ENCODE measurements at places on chromosomes 4 and X.

- no peak for DNase-seq
These were observed 172.9 kb downstream of the PRDM5 start for GRCh38 chr4:120749445-120750151.

GRCh38 chr4:155496294-155496626 is 119.5 kb upstream of the MAP9 start:
- DNase-seq: no peak

GRCh38 chr4:60744767-60745166 is 455.4 kb upstream of the ADGRL3 start:
- no peak for DNase-seq

GRCh38 chr4:65021737-65022136 is 612.5 kb upstream of the TECRL start:
- no peak for DNase-seq

DNA sequence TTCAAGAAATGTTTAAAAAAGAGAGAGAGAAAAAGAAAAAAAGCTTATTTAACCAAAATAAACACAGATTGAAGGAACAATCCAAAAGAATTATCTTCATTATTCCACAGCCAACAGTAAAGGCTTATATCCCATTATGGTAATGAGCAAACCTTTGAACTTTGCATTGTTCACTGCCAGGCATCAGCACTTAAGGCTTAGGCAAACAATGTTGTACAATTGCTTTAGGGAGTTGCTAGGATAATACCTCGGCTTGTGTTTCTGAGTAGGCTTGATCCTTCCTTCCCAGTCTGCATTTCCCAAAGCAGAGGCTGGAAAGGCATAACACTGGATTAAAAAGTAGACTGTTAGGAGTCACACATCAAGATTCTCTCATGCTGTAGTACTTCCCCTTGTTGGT is 352.7 kb upstream of the IGFBP7 start:
- DNase-seq: no peak

- no peak for DNase-seq
These were observed 57.8 kb upstream of the STX18 start for GRCh38 chr4:4599481-4600275.

- no peak for DNase-seq
These were observed 236.1 kb upstream of the LDB2 start for GRCh38 chr4:17134565-17134964.

- no peak for DNase-seq
These were observed 595 bp upstream of the PYURF start for GRCh38 chr4:88524171-88524570.

DNA sequence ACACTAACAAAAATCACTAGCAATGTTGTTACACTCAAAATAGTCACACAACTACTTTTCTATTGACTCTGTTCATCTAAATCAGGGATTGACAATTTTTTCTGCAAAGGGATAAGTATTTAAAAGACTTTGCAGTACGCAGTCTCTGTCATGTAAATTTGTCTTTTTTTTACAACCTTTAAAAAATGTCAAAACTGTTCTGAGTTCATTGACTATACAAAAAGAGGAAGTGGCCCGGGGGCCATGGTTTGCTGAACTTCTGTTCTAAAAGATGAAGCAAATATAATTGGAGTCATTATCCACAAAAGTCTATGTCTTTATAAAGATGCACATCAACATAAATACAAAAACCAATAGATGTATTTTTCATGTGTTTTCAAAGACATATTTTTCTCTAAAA is 1310.3 kb downstream of the RPA4 start:
- no peak for DNase-seq

DNA sequence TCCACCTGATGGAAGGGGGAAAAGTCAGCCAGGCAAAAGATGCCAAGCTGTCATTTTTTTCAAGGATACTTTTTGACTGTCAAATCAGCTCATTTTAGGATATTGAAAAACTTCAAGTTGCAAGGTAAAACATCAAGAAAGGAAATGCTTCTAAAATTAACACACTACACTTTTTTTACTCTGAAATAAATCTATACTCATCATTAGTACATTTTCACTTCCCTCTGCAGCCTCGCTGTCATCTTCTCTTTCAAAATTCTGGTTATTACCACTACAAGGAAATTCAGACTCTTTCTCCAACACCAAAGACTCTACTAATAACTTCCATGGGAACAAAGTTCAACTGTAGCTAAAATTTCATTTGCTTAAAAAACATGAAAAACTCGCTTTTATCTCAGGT is 41.6 kb downstream of the APBB2 start:
- no peak for DNase-seq

DNA sequence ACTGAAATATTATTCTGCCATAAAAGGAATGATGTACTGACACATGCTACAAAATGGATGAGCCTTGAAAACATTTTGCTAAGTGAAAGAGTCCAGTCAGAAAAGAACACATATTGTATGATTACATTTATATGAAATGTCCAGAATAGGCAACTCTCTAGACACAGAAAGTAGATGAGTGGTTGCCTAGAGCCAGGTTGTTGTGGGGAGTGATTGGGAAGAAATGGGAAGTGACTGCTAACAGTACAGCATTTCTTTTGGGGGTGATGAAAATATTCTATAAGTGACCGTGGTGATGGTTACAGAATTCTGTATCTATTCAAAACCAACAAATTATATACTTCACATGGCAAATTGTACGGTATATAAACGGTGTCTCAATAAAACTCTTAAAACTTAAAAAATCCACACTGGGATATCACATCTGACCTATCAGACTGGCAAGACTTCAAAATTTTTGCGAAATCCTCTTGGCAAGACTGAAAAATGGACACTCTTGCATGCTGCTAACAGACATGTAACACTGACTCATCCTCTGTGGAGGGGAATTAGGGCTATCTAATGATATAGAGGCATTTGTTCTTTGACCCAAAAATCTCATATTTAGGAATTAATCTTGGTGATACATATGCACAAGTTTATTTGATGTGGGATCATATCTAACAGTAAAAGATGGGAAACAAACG is 71.8 kb downstream of the FAM13A start:
- peak; percentile 62 for DNase-seq

- no peak for DNase-seq
These were observed 12.5 kb downstream of the F8 start for GRCh38 chrX:155009994-155010472.

DNA sequence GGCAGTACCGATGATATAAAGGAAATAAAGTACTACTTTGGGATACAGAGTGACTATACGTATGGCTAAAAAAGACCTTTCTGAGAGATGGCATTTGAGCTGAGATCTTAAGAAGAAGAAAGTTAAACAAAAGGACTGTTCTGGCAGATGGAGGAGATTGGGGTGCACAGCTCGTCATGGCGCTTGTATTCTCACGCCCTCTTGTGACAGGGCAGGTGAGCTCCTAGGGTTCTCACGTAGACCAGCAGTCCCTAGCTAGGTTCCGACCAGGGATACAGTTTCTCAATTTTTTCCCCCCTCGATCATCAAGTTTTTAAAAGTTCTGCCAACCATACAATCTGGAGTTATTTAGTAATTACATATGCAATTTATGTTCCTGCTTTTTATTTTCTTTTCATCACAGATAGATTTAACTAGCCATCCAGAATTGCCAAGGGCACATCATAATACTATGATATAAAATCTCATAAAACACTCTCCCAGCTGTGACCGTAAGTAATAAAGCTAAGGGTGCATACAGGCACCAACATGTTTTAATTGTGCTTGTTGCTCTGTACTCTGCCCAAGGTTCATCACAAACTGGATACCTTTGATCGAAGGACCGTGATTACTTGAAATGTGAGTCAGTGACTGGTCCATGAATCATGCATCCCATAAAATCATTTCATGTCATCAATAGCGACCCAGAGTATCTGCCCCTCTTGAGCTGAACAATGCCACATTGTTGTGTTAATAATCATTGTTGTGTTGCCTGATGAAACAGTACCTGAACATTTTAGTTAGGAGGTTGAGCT is 69.4 kb upstream of the ZNF518B start:
- DNase-seq: no peak

GRCh38 chrX:51899741-51900140 is 6.3 kb downstream of the MAGED1 start:
- DNase-seq: no peak

DNA sequence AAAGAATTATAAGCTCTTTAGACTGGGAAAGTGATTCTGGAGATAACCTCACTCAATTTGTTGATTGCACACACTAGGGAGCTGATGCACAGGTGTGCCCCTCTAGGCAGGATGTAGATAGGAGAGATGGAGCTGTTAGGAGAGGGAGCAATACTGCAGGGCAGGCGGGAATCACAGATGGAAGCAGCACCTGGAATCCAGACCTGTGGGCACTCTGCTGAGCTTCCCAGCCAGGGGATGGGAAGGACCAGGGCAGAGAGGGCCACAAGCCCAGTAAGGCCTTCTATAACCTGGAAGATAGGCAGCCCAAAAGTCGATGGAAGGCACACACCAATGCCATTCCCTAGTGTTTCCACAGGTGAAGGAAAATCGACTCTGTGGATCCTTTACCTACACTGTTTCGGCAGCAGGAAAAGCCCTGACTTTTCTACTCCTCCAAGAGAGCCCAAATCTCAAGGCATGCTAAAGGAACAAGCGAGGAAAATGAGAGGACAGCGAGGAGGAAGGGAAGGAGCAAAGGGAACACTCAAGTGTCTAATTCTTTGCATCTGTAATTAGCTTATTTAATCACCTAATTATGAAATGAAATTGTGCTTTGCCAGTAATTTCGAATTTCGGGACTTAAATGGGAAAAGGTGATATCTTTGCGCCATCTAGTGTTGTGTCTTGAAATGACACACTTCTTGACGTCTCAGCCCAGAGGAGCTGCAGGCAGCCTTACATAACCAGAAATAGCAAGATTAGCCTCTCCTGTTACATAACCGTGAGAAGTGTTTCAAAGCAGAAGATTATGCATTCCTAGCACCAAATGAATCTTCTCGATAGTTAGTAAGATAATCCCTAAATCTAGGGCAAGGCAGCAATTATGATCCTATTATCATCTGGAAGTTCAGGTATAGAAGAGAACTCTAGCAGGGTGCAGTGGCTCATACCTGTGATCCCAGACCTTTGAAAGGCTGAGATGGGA is 31.0 kb upstream of the TLR3 start:
- peak; percentile 35 for DNase-seq

DNA sequence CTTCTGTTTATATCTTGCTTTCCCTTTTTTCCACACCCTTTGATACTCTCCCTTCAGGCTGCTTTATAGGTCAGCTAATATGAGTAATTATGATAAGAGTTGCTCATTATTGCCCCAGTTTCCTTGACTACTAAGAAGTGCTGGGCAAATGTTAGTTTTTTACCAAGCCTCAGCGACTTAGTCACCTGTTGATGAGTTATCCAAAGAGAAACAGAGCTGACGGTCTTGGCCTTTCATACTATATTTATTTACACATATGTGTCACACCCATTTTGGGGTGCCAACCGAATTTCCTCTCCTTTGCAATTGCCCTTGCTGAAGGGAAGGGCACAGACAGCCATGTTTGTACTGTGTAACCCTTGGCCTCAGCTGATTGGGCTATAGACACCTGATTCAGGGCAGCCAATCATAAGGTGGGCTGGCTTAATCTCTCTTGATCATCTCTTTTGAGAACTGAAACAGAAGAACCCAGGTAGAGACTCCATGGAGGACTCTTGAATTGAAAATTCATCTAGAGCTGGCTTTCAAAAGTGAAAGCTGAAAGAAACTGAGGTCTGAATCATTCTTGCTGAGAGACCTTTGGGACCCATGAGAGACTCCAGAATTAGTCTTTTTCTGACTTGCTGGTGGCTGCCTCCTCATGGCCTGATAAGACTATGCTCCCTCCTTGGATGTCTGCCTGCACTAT is 111.7 kb upstream of the RPS6KA3 start:
- no peak for DNase-seq

GRCh38 chrX:120791013-120791643 is 84.5 kb downstream of the CT47B1 start:
- no peak for DNase-seq
